IMR-90 (cell line): ENCODE measurements at places on chromosomes 1 and 21. TPM values are rescaled to one million over a fixed set of nuclear protein-coding genes. Genes with fewer than 3 reads are reported as not detected.

DNA sequence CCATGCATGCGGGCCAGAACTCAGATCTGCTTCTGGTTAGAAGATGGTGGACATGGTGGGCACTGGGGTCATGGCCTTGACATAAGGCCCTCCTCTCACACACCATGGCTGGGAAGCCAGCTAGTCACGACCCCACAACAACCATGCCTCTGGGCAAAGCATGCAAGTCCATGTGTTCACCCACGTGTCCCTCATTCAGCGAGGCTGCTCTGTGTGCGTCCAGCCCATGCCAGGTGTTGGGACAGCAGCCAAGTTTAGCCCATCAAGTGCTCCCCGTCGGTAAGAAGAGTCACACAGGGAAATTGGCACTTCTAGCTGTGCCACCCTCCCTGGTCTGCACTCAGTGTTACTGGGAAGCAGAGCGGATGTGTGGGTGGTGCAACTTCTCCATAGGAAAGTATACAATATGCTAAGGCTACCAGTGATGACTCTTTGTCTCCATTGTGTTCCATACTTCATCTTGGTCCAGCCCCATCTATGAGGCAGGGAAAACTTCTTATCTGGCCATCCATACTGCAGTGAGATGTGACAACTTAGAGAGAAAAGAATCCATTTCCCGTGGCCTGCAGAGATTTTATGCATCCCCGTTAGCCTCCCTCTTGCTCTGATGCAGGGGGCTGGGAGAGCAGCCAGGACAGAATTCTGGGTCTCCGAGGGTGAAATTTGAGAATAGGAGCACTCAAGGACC lies 198.0 kb downstream of the GRIK3 start:
- no peak for DNase-seq

GRCh38 chr1:39890273-39890672 lies 7.0 kb upstream of the TRIT1 start:
- DNase-seq: no peak

DNA sequence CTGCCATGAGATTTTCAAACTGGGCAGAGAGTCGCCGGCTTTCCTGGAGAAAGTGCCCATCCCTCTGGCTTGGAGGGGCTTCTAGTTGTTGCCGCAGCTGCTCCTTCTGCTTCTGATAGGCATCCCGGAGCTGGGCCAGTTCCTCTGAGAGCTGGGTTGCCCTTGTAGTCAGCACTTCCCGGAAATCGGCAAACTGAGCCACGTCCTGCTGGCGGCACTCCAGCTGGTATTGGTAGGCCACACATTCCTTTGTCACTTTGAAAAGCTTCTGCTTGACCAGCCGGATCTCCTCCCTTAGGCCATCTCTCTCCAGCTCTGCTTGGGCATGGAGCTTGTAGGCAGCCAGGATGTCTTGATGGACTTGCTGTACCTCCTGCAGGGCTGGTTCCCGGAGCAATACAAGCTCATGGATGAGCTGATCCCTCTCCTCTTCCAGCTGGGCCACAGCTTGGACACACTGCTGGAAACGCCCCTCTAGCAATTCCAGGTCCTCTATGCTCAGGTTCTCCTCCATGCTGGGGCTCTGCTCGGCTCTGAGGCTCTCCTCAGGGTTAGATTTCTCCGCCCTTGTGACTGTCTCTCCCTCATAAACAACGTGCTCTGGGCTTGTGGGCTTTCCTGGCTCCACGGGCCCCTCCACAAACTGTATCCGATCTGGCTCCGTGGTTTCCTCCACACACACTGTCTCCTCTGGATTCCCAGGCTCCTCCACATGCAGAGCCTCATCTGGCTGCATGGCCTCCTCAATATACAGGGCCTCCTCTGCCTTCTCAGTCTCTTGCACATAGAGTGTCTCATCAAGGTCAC lies 7.3 kb downstream of the SYNC start:
- peak; percentile 65 for DNase-seq

GRCh38 chr21:42539342-42539741 lies 25.7 kb downstream of the SLC37A1 start:
- no peak for DNase-seq

GRCh38 chr1:13535227-13535626 lies 21.4 kb upstream of the LRRC38 start:
- no peak for DNase-seq

- no peak for DNase-seq
Measured at GRCh38 chr1:18149027-18149641, 41.5 kb downstream of the IGSF21 start.

GRCh38 chr21:45636951-45637646 lies 6.4 kb upstream of the PCBP3 start:
- no peak for DNase-seq

DNA sequence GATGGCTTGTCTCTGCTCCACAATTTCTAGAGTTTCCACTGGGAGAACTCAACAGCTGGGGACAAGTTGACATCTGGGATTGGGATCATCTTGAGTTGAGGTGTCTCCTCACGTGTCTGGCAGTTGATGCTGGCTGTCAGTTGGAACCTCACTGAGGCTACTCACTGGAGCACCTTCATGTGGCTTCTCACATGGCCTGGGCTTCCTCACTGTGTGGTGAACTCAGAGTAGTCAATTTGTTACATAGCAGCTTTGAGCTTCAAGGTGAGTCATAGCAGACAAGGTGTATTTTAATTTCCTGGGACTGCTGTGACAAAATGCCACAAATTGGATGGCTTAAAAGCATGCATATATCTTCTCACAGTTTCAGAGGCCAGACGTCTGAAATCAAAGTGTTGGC lies 44.0 kb downstream of the NTNG1 start:
- DNase-seq: no peak

The ESRRG gene
- polyA plus RNA-seq: 0.16 and 0.17 TPM in 2 replicates

The OR2G6 gene
- not detected in 2 replicates for polyA plus RNA-seq

The TAF13 gene
- polyA plus RNA-seq: 28.0 and 42.5 TPM in 2 replicates

The TRIM67 gene
- polyA plus RNA-seq: not detected in 2 replicates

The MROH9 gene
- not detected in 2 replicates for polyA plus RNA-seq

The OBSCN gene
- 9.5 and 10.0 TPM in 2 replicates for polyA plus RNA-seq
